ENCODE measurements at places on chromosomes 5 and 9. TPM values are rescaled to one million over a fixed set of nuclear protein-coding genes. Genes with fewer than 3 reads are reported as not detected.

Gene EGFLAM
- total RNA-seq, result 0.12 TPM

Gene CCDC127
- 9.6 TPM for total RNA-seq

Gene GDA
- total RNA-seq, result 0.33 TPM

DNA sequence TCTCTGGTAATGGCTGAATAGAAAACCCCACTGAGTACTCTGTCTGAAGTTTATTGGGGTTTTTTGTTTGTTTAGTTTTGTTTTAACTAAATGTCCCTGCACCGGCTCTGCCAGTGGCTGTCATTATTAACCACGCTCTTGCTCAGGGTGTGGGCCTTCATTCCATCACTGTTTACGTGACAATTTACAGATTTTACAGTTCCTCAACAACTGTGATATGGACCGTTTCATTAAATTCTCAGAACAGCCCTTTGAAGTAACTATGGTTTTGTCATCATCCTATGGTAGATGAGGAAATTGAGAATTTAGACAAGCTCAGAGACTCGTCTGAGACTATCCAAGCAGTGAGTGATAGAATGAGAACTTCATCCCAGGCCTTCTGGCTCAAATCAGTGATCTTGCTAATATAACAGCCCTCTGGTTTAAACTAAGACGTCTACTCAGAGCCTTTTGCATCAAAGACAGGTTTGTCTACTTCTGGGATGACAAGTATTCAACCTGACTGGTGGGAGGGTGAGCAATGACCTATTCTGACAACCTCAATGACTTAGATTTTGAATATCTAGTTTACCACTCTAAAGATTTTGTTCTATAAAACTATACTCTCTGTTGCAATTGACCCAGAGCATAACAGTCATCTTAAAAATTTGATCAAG lies 77.3 kb upstream of the MAP3K1 start:
- no peaks in the 10 kb centered on the region for H3K36me3 ChIP-seq
- peaks cover 28% of the 10 kb centered on the region for H3K4me1 ChIP-seq
- DNase-seq, result no peak
- H3K27me3 ChIP-seq, result no peaks in the 10 kb centered on the region
- no peak overlapping the region for H3K4me3 ChIP-seq

GRCh38 chr5:165894916-165895315 lies 2389.5 kb downstream of the MAT2B start:
- no peaks in the 10 kb centered on the region for H3K36me3 ChIP-seq
- no peak for DNase-seq
- H3K27ac ChIP-seq, result no peak overlapping the region

DNA sequence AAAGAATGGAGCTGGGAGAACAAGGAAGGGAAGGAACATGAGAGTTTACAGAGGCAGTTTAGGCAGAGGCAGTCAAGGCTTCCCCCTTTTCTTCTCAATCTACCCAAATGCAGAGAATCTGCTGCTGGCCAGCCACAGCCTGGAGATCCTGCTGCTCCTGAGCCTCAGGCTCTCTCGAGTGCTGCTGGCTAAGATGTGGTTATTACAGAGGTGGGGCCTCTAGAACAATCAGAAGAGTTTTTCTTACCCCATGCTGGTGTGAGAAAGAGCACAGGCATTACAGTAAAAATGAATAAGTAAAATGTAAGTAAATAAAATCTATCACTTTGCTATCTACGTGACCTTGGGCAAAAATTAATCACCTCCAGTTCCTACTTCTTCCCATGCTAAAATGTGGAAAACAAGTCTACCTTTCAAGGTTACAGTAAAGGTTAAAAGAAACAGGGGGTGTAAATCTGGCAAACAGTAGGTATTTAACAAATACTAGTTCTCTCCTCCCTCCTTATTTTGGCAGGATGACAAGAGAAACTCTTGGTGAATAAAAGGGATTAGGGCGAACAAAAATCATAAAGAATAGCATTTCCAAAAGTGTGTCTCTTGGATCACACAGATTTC lies 31.1 kb downstream of the FBXW11 start:
- H3K4me1 ChIP-seq, result peaks cover 52% of the 10 kb centered on the region
- no peak overlapping the region for H3K4me3 ChIP-seq
- H3K36me3 ChIP-seq, result no peaks in the 10 kb centered on the region
- no peaks in the 10 kb centered on the region for H3K27me3 ChIP-seq

Gene BTNL3
- not detected for total RNA-seq

GRCh38 chr9:114588651-114589526 lies 1.3 kb downstream of the ATP6V1G1 start:
- peaks cover 58% of the 10 kb centered on the region for H3K4me1 ChIP-seq
- H3K36me3 ChIP-seq, result peaks cover 11% of the 10 kb centered on the region
- peak overlapping the region; percentile 97 for H3K4me3 ChIP-seq
- peak overlapping the region; percentile 99 for H3K27ac ChIP-seq

DNA sequence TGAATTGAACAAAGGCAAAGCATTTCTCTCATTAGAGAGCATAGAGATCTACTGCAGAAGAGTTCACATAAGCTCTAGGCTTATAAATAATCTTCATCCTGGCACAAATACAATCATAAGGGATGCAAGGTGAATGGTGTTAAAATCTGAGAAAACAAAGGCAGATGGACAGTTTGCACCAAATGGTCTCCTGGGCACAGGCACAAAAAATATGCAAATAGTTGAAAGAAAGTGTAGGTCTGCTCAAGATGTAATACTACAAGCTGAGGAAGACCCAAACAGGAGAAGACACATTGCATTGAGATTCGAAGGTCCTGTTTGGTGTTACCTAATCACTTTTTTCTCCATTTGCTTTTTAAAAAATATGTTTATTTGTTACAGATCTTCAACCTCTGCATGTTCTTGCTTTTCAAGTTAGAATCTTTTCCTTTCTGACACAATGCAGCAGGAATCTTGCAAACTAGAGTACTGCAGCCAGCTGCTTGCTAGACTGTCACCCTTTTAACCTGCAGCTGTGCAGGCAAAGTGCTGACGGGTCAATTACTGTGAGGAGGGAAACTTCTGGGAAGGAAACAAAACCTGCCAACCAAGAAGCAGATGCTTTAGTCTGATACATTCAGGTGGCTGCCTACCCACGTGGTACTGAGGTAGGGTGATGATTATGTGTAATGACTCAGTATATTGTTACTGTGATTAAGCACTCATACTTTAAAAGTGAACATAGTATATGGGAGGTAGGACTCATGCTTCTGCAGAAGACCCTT lies 1048.6 kb upstream of the SEMA6A start:
- no peak overlapping the region for H3K27ac ChIP-seq
- H3K4me3 ChIP-seq, result no peak overlapping the region
- H3K27me3 ChIP-seq, result no peaks in the 10 kb centered on the region
- peaks cover 5% of the 10 kb centered on the region for H3K4me1 ChIP-seq
- H3K36me3 ChIP-seq, result no peaks in the 10 kb centered on the region

Gene LCN9
- total RNA-seq, result 2.0 TPM

- H3K4me3 ChIP-seq, result no peak overlapping the region
- H3K4me1 ChIP-seq, result peaks cover 6% of the 10 kb centered on the region
- DNase-seq, result no peak
- no peaks in the 10 kb centered on the region for H3K36me3 ChIP-seq
- peaks cover 7% of the 10 kb centered on the region for H3K27me3 ChIP-seq
- no peak overlapping the region for H3K27ac ChIP-seq
These were observed 97.3 kb downstream of the PLCXD3 start for GRCh38 chr5:41413074-41413473.

Gene FRMPD1
- total RNA-seq, result not detected

Gene MLLT3
- 28.9 TPM for total RNA-seq

GRCh38 chr9:34517185-34517584 lies 5.6 kb downstream of the ENHO start:
- H3K36me3 ChIP-seq, result peaks cover 3% of the 10 kb centered on the region
- no peak for DNase-seq
- peaks cover 4% of the 10 kb centered on the region for H3K4me1 ChIP-seq
- peaks cover 25% of the 10 kb centered on the region for H3K27me3 ChIP-seq
- H3K27ac ChIP-seq, result no peak overlapping the region

Gene ECSCR
- total RNA-seq, result not detected

GRCh38 chr5:111993242-111993641 lies 236.2 kb upstream of the NREP start:
- H3K36me3 ChIP-seq, result peaks cover 10% of the 10 kb centered on the region
- H3K27ac ChIP-seq, result no peak overlapping the region
- H3K4me1 ChIP-seq, result peaks cover 28% of the 10 kb centered on the region
- no peak overlapping the region for H3K4me3 ChIP-seq

Gene PCDHGA5
- total RNA-seq, result 0.15 TPM
